ENCODE measurements at places on chromosomes 4 and X.

GRCh38 chr4:109411964-109412363, 21.7 kb upstream of the SEC24B start:
- no peak for DNase-seq

- no peak for DNase-seq
Measured at GRCh38 chr4:72857787-72858186, 211.7 kb downstream of the COX18 start.

GRCh38 chr4:813900-814299, 12.0 kb downstream of the CPLX1 start:
- DNase-seq, result no peak

DNA sequence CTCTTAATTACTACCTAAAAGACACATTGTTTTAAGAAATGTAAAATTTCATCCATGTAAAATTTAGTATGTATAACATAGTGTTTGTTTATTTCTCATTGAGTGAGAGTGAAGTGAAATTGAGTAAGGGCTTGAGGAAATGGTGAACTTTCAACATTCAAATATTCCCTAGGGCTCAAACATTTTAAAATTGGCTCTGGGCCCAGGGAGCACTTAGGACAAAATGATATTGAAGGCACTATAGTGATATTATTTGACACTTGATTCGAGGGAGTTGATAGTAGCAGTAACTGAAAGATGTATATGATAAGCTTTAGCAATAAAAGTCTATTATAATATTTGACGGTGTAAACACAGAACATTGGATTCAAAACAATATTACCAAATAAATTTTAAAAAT, 1244.0 kb upstream of the TENM3 start:
- DNase-seq, result no peak

DNA sequence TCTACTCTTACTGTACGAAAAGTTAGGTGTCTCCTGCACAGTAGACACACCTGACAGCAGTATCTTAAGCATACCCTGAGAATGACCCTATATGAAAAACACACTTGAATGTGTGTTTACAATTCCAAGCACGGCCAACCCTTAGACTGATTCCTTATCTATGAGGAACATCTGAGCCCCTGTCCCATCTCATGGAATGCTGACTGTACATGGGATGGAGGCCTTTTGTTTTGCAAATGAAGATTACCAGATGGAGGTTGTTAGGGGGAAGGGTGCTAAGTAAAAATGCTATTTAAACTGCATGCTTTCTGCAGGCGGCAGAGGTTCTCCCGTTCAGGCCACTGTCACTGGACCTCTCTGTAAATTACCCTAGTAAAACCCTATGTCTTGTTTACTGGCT, 2.2 kb downstream of the PAQR3 start:
- no peak for DNase-seq

- peak; percentile 83 for DNase-seq
Measured at GRCh38 chrX:20252381-20253231, 14.1 kb downstream of the RPS6KA3 start.

- DNase-seq, result peak; percentile 14
Measured at GRCh38 chr4:127249066-127249766, 383.5 kb upstream of the INTU start.

GRCh38 chr4:128475597-128475996, 188.0 kb upstream of the PGRMC2 start:
- DNase-seq, result no peak

- DNase-seq, result no peak
Measured at GRCh38 chrX:21225643-21226042, 148.6 kb upstream of the CNKSR2 start.

GRCh38 chr4:69881173-69881773, 21.3 kb upstream of the SULT1E1 start:
- peak; percentile 60 for DNase-seq
